ENCODE measurements at places on chromosomes 6 and 20.

DNA sequence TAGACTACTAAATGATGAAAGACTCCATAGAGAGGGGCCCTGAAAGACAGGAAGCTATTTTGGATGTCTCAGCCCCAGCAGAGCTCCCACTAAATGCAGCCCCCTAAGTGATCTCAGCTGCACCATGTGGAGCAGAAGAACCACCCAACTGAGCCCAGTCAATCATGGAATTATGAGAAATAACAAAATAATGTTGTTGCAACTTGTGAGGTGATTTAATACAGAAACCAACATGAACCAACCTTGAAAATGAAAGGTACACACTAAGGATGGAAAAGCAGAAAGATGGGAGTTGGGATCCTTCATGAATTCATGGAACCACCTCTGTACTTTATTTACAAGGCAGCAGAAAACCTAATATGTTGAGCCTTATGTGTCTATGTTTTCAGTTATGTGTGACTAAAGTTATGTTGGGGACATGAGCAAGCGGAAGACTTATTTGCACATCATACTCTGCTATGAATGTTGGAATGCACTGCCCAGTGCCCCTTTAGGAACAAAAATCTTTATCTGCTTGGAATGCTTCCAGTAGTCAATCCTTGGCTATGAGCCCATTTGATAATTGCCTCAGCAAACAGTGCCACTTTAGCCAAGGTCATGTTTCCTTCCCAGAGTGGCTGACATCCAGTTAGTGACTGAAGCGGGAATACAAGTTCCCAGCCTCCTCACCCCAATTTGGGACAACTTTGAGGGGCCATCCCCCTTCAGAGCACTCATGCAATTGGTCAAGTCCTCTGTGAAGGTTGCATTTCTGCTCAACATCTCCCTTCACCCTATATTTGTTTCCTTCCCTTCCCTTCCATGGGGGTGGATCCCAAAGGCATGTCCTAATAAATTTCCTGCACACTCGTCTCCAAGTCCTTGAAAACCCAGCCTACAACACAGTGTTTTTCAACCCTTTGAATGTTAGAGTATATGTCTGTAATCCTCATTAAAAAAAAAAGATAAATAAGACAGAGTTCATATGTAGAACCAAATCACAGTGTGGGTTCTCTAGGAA, 18.4 kb downstream of the TP53RK start:
- DNase-seq, result no peak

DNA sequence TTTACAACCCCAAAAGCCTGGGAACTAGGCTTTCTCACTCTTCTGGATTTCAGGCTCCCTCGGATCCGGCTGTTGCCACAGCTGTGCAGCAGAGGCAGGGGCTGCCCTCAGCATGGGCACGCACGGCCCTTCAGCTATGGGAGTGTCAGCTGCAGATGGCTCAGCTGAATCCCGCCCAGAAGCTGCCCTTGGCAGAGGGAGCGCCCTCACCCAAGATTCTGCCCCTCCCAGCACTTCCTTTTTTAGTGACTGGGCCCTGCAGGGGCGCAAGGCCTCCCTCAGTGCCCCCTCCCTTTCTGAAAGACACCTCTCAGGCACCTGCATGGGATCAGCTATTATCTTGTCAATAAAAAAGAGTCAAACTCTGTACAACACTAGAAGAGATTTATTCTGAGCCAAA, 67.9 kb upstream of the THBS2 start:
- no peak for DNase-seq

DNA sequence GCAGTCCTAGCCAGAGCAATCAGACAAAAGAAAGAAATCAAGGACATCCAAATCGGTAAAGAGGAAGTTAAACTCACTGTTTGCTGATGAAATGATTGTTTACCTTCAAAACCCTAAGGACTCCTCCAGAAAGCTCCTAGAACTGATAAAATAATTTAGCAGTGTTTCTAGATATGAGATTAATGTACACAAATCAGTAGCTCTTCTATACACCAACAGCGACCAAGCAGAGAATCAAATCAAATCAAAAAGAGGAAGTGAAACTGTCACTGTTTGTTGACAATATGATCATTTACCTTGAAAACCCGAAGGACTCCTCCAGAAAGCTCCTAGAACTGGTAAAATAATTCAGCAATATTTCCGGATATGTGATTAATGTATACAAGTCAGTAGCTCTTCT, 21.7 kb downstream of the SERPINB9 start:
- DNase-seq, result no peak

- no peak for DNase-seq
Observed at GRCh38 chr6:132272776-132273175, 128.5 kb downstream of the MOXD1 start.

DNA sequence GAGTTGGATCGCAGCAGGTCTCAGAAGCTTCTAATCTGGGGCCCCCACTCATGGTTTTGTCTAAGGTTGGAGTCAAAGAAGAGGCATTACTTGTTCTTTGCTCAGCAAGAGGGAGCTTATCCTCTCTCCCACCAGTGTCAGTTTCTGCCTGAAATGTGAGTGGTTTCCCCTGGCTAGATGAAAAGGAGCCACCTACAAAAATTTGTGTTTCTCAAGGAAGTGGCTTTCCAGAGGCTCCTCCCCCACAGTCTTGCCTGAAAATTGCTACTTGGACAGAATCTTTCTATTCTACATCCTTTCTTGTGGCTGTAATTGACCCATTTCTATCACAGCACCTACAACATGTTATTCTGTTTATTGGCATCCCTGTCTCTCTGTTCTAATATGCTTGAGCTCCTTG, 37.9 kb downstream of the SCML4 start:
- no peak for DNase-seq

DNA sequence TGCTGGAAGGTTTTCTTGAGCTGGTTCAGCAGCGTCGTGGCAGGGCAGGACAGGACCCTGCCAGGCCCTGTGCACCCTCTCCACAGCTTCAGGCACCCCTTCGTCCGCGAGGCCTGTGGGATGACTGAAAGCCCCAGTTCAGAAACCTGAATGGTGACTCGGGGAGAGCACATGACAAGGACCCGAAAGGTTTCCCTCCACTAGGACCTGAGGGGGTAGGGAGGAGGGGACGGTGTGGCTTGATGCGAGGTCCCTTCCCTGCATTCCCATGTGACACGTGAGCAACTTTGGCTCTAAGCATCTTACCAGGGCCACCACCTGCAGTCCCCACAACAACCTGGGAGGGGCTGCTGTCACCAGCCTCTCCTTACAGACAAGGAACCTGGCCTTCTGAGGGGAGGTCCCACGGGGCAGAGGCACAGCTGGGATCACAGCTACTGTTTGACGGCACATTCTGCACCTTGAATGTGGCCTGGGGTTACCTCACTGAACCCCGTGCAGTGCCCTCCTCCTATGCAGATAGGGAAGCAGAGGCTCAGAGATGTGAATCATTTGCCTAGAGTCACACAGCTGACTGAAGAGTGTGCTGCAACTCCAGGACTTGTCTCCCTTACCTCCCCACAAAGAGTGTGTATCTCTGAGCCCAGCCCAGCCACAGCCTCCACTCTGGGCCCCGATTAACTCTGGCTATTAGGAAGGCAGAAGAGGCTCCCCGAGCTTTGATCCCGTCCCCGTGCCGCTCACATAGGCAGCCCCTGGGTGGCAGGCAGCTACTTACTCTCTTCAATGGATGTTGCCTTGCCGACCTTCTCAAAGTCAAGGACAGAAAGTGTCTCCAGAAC, 84.6 kb downstream of the PTPN1 start:
- DNase-seq, result no peak

- no peak for DNase-seq
Observed at GRCh38 chr6:37190159-37190535, 20.2 kb downstream of the PIM1 start.

- no peak for DNase-seq
Observed at GRCh38 chr6:166241974-166242373, 66.2 kb downstream of the PRR18 start.

DNA sequence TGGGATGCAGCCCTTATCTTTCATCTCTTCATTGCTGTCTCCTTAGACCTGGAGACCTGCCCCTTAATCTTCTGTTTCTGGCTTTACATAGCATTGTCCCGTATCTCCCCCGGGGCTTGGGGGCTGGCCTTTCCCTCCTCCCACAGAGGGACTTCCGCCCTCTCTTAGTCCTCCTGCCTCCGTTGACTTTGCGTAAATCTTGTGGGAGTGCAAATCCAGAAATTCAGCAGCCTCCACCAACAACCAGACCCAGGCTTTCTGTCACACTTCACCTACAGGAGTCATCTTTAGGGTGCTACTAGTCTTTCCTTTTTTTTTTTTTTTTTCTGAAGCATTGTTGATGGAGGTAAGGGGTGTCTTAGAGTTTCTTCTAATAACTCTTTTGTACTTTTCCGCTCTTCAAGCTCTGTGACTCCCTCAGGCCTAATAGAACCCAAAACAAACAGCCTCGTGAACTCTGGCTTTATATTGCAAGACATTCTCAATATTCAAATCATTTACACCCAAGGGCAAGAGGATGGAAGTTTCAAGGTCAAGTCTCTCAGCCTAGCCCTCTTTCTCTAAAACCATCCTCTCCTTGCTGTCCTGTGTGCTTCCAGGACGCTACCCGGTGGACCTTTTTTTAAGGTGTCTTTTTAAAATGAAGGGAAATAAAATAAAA, 66.2 kb downstream of the RREB1 start:
- no peak for DNase-seq

DNA sequence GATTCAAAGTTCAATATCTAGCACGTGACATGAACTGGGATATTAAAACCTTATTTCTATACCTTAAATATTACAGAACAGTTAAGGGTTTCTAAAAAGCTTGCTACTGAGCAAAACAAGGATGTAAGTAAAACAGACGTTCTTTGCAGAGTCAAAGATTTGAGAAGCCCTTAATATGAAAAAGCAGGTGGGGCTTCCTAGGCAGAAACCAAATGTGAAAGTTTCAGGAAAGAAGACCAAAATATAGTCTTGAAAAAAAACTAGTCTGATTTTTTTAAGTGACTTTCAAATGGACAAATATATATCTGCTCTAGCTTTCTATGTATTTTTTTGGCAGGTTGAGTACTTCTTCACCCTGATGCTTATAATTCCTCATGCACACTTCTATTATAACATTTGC, 63.2 kb downstream of the TNFRSF21 start:
- no peak for DNase-seq

GRCh38 chr6:29986179-29986781, 43.9 kb downstream of the HLA-A start:
- no peak for DNase-seq

- DNase-seq, result no peak
Observed at GRCh38 chr6:110338820-110339470, 19.2 kb downstream of the METTL24 start.

DNA sequence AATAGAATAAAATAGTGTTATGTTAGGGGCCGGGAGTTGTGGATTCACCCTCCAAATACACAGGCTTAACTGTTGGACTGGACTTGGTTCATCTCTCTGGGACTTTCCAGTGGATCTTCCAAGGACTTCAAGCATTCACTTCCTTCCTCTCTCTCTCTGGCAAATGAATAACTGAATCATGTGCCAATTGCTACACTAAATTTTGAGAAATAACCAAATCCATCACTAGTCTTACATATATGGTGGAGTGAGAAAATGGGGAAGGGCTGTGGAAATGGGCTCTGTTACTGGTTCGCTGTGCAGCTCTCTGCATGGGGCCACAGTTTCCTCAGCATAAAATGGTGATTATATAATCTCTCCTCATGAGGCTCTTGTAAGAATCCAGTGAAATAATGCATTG, 6.8 kb upstream of the KIAA1755 start:
- no peak for DNase-seq

DNA sequence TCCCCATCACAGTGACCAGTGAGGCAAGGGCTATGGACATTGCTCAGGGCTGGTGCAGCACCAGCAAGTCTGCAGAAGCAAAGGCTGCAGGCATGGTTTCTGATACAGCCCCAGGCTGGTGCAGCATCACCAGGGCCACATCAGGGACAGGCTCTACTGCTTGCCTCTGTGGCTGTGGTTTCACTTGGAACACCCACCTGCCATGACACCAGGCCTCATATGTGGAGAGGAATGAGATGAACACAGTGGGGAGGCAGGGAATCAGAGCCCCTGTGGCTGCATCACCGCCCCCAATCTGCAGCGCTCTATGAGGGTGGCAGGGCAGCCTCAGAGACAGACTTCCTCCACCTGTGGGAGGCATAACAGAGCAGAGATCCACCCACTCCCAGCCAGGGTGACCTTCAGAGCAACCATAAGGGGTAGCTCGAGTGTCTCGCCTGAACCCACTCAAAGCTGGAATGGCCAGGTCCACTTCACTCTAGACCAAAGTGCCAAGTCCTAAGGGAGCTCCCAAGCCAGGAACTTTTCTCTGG, 7.9 kb downstream of the RING1 start:
- DNase-seq, result no peak

GRCh38 chr6:70219943-70220613, 82.8 kb downstream of the COL9A1 start:
- DNase-seq, result no peak

GRCh38 chr6:27248783-27249182, 1.3 kb downstream of the PRSS16 start:
- no peak for DNase-seq

GRCh38 chr6:12605888-12606345, 110.7 kb upstream of the PHACTR1 start:
- DNase-seq, result peak; percentile 80

DNA sequence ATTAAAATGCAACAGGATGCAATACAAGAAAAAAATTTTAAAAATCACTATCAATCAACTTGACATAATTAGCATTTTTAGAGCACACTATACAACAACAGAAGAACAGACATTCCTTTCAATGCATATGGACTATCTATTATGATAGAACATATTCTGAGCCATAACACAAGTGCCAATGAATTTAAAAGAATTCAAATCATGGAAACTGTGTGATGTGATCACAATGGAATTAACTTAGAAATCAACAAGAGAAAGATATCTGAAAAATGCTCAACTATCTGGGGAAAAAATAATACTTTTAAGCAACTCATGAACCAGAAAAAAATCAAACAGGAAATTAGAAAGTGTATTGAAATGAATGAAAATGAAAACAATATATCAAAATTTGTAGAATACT, 106.3 kb downstream of the ADTRP start:
- DNase-seq, result no peak

DNA sequence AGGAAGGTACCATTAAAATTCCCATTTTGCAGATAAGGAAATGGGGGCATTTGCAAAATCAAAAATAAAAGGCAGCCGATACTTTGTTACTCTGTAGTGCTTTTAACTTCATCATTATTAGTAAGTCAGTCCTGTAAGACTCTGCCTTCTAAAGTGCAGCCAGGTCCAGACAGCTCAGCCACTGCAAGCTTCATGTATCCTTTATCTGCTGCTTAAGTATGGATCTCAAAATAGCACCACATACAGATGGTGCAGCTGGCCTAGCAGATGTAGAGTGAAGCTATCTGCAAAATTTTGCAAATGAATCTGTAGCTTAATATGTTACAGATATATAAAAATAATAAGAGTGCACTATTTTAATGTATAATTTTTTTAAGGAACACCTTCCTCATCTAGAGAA, 53.4 kb downstream of the NUS1 start:
- no peak for DNase-seq
